Stimulated activated CD4-positive, alpha-beta T cell treated with anti-CD3 and anti-CD28 coated beads, Interleukin-2, amount 100 ng/mL, for 24 hours (primary cell): ENCODE measurements at places on chromosomes 1 and 21.
A peak's percentile ranks its signal among the peaks of the same experiment; 100 is the strongest.

GRCh38 chr1:159014003-159014571, 4.4 kb downstream of the IFI16 start:
- no peak for DNase-seq

GRCh38 chr1:207841293-207841692, 69.6 kb downstream of the CD34 start:
- DNase-seq = no peak

DNA sequence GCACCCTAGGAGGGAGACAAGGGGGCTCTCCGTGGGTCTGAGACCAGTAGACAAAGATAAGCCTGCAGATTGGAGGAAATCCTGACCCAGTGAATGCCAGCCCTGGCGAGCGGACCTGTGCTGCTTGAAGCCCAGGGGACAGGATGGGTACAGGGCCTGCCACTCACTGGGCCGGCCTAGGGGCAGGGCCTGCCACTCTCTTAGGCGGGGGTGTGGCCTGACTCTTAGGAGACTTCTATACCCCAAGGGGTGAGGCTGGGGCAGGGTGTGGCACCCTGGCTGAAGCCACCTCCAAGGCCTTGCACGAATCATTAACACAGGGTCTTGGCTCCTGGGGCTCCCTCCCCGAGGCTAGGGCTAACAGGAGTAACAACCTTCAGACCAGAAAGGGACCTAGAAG, 30.7 kb downstream of the TRIM62 start:
- DNase-seq = no peak

GRCh38 chr1:58933599-58933926, 149.7 kb upstream of the JUN start:
- DNase-seq = no peak

GRCh38 chr1:68213843-68214242, 18.5 kb downstream of the WLS start:
- no peak for DNase-seq

DNA sequence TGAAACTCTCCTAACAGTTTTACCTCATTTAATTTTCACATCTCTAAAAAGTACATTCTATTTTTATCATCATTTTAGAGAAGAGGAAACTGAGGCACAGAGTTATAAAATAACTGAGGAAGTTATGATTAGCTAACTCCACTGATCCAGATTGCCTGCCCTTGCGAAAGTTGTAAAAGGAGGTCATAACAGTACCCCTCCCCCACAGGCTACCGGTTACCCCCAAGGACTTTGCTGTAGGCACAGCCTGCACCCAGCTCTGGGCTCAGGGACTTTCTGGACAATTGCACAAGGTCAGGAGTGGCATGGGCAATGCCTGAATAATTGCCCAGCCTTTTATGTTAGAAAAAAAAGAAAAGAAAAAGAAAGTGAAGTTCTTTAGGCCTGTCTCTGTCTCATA, 22.7 kb downstream of the PIGM start:
- DNase-seq = no peak

GRCh38 chr1:65792669-65793358, at the start of gene PDE4B:
Gene PDE4B, plus strand, starts transcription at chr1:65792895.
- DNase-seq = peak; percentile 1

GRCh38 chr1:26554781-26555180, 25.2 kb downstream of the RPS6KA1 start:
- no peak for DNase-seq

DNA sequence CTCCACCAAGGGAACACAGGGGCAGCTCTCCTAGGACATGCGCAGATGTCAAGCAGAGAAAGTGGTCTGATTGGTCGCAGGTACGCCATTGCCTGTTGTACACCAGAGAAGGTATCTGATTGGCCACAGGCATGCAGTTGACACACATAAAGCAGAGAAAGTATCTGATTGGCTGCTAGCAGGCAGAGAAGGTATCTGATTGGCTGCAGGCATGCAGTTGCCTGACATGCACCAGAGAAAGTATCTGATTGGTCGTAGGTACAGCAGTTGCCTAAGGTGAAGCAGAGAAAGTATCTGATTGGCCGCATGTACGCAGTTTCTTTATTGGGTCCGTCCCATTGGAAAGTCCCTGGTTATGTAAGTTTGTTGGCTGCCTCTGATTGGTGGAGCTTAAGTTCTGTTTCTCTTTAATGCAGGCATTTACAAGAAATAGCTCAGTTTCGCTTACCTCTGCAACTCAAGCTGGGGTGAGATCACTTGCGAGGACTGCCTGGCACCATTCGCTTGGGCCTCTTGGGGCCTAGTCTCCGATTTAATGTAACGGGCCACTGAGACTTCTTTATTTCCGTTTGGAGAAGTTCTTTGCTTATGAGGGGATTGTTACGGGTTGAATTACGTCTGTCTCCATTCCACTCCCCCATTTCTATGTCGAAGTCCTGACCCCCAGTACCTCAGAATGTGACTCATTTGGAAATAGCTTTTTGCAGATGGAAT, 74.2 kb downstream of the SIK1 start:
- DNase-seq = no peak

- no peak for DNase-seq
These were observed 27.4 kb downstream of the KCNJ15 start for GRCh38 chr21:38284216-38284615.

- DNase-seq = no peak
These were observed 98.6 kb downstream of the NGF start for GRCh38 chr1:115239426-115239825.

GRCh38 chr1:155537193-155537592, 25.4 kb downstream of the ASH1L start:
- no peak for DNase-seq

DNA sequence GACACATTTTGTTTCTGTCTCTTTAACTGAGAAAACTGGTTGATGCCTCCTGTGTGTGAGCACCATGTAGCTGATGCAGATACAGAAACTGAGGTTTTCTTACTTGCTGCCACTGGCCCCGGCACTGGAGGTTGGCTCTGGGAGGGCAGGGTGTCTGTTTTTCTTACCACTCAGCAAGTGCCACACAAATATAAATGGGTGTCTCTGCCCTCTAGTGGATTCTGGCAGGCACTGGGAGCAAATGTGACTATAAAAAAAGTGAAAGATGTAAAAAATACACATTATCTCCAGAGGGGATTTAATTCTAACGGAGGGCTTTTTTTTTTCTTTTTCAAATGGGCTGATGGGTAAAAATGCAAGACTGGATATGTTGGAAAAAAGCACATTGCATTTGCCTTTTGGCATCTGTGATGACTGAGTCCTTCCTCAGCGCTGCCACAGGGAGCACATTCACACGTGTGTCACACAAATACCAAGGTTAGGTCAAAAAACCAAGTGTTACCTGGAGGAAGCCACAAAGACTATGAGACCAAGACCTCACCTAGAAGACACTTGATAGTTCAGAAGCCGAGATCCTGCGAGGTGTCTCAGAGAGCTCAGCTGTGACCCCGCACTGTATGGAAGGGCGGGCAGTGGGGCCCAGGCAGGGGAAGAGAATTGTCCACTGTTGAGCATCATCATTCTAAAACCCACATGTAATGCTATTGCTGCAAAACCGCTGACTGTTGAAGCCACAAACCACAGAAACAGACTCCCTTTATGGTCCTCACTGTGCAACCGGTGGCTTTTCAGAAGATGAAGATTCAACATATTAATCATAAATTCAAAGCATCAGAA, 18.9 kb downstream of the PGBD2 start:
- DNase-seq = peak; percentile 47

- DNase-seq = no peak
These were observed 2.9 kb downstream of the PTPRF start for GRCh38 chr1:43533584-43533983.

GRCh38 chr1:201026836-201027235, 3.3 kb upstream of the KIF21B start:
- DNase-seq = no peak

- no peak for DNase-seq
These were observed 725.2 kb downstream of the LTN1 start for GRCh38 chr21:28267449-28267848.

DNA sequence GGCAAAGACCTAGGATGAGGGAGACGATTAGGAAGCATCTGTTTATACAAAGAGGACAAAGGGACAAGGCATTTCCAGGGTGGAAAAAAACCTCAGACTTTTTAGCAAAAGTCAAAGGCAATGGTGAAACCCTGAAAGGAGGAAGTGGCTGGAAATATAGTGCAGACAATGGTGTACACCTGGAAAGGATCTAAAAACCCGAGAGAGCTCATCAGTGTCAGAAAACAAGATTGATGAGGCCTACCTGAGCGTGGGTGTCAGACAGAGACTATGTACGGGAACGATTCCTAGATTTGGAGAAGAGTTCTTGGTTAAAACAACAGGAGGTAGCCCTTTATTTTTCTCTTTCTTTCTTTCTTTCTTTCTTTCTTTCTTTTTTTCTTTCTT, 68.8 kb upstream of the HUNK start:
- DNase-seq = no peak

DNA sequence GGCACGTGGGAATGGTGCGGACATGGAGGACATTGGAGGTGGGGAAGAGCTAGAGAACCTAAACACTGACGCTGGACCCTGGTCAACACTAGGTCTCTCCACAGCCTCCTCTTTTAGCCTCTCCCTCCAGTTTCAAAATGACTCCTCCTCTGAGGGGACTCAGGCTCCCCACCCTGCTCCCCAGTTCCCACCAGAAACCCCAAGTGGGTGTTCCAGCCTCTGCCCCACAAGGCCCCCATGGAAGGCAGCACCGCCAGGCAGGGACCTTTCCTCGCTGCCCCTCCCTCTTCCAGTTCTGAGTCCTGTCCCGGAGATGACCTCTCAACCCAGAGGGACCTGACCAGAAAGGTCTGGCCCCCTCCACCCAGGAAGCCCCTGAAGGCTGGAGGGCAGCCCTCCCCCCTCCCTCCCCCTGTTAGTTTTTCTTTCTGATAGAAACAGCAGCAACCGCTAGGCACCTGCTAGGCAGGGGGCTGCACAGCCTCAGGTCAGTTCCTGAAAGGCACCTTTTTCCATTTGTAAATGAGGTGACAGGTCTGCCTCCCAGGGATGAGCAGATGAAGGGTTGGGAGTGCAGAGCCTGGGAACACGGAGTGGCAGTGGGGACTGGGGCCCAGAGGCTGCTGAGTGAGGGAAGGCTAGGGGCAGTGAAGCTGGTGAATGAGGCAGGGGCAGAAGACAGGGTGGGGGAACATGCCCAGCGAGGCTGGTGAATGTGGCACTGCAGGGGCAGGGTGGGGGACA, 9.3 kb upstream of the ITGB2 start:
- DNase-seq = no peak

GRCh38 chr21:38733972-38734546, 71.7 kb upstream of the ETS2 start:
- DNase-seq = peak; percentile 88

DNA sequence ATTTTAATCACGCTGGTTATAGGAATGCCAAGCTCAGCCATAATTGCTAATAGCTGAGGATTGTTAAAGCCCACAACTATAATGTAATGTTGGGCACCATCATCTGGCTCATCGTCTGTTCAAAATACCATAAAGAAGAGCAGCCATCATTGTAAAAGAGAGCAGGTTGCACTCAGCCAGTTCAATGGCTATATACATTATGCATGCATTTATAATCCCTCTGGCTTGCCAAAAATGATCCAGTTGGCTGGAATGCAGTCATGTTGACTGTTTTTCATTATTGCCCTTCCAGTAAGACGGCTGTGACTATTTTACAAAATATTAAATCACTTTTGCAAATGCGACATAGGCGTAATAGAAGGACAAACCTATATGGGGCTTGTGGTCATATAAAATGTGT, 85.3 kb downstream of the SPAG17 start:
- DNase-seq = no peak

DNA sequence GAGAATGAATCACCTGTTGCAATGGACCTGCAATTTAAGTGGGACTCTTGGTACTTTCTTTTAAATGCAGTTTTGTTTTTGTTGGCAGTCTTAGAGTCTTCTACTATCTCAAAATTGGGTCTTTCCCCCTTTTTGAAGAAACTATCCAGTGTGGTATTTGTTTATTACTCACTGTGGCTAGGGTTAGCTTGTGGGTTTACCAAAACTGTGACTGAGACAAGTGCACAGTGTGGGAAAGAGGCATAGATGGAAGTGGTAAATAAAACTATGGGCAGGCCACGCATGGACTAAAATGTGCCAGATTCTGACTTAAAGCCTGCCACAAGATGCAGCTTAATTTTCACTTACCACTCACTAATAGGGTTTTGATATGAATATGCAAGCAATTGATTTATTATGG, 1441.7 kb downstream of the PLA2G4A start:
- DNase-seq = no peak

DNA sequence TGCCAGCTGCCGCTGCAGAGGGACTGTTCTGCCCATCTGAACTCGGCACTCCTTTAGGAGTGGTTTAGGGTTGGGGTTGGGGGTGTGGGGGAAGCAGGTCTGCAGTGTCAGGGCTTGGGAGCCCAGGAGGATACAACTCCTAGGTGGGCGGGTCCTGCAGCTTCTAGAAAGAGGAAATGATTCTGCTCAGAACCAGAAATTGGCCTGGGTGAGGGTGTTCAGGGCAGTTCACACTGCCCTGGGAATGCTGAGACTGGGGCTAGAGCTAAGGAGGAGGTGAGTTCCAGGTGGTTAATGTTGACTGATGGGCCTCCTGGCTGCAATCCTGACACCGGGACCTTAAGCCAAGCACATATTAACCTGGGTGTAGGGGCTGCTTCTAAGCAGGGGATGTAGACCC, 4.8 kb upstream of the SLC26A9 start:
- no peak for DNase-seq

DNA sequence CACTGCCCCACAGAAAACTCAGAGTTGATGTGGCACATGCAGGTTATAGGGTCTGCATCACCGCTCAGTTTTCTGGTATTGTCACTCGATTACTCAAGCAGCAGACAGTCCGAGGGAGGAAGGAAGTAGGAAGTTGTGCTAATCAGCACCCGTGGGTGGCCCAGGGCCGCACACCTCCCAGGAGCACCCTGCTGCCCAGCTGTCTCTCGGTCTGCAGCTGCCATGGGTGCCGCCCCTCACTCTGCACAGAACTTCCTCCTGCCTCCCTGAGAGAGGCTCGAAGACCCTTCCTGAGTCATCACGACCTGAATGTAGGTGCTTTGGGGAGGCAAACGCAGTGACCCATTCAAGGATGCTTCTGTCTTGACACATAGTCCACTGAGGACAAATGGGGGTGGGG, 4.2 kb upstream of the TFF3 start:
- DNase-seq = no peak

DNA sequence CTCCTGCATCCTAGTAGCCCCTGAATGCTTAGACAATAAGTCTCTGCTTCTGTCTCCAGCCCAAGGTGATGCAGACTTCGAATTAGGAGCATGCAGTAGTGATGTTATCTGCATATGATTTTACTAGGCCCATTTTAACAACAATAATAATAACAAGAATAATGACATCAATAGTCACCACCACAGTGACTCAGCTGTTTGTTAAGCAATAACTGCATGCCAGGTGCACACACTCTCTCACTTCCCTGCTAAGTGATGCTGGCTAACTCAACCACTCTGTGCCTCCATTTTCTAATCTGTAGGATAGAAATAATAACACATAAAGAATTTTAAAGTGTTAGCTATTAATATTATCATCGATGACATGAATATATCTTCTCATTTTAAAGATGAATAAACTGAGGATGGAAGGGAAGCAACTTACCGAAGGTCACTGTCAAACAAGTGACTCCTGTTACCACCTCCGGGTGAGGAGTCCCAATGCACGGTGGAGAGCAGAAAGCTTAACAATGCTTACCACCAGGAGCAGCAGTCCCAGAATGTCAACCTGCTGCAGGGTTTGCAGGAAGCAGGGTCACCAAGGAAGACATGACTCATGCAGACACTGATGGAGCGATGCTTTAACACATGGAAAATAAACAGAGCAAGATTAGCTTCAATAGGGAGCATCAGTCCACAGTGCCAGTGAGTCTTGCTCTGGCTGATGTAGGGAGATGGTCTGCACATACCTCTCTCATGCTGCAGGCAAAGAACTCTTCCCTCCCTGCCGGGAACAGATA, 290.2 kb downstream of the SPATA17 start:
- DNase-seq = no peak
